Effector CD4-positive, alpha-beta T cell (primary cell): ENCODE measurements at places on chromosomes 7 and 10.
A peak's percentile ranks its signal among the peaks of the same experiment; 100 is the strongest.

DNA sequence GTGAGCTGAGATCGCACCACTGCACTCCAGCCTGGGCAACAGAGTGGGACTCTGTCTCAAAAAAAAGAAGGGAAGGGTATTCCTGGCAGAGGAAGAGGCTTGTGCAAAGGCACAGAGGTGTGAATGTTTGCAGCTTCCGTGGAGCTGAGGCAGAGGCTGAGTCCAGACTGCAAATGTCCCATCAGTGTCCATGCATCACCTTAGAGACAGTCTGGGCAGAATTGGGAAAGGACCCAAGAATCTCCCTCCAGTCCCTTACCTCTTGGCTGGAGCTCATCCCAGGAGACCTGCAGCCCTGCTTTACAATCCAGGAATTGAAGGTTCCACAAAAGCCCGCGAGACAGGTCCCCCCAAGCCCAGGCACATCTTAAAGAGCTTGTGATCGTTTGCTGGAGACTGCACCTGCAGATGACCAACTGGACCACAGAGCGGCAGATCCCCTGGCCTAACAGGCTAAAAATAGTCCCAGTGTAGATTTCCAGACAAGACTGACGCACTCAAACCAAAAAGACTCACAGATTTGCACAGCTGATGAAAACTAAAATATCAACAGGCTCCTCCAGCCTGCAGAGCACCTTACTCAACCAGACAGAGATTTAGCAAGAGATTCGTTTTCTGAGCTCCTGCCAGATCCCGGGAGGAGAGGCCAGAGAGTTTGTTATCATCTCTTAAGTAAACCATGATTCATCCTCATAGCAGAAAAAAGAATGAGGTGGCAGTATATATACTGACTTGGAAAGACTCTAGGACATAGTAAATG lies 22.9 kb upstream of the NANOS1 start:
- DNase-seq: no peak

- DNase-seq: no peak
These were observed 88.4 kb downstream of the CCDC71L start for GRCh38 chr7:106572394-106573124.

DNA sequence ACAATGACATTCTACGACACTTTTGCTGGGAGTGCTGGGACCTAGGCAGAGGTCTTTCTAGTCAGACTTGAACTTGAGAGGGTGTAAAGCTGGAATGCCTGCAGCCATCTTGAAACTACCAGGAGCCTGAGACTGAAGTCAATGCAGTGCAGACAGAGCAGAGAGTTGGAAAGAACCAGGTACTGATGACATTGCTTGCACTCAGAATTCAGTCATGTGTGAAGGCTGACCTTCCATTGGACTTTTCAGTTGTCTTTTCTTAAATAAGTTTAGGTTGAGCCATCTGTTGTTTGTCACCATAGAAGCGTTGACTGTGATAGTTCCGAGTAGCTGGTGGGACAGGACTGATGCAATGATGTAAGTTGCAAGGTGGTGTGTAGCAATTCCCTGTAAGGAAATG lies 3.1 kb upstream of the PLPP4 start:
- no peak for DNase-seq

GRCh38 chr7:21543528-21544302 lies 876 bp downstream of the DNAH11 start:
- no peak for DNase-seq

DNA sequence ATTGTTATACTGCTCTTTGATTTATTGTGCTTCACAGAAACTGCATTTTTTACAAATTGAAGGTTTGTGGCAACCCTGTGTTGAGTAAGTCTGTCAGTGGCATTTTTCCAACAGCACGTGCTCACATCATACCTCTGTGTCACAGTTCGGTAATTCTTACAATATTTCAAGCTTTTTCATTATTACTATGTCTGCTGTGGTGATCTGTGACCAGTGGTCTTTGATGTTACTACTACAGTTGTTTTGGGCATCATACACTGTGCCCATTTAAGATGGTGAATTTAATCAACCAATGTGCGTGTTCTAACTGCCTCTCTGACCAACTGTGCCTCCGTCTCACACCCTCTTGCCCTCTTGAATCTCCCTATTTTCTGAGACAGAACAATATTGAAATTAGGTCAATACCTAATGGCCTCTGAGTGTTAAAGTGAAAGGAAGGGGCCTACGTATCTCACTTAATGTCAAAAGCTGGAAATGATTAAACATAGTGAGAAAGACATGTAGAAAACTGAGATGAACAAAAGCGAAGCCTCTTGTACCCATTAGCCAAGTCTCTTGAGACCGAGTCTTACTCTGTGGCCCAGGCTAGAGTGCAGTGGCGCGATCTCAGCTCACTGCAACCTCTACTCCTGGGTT lies 20.2 kb upstream of the ASL start:
- DNase-seq: no peak

GRCh38 chr7:113890331-113891030 lies 28.3 kb downstream of the PPP1R3A start:
- no peak for DNase-seq

GRCh38 chr10:73408061-73408460 lies 5.8 kb downstream of the ANXA7 start:
- no peak for DNase-seq

GRCh38 chr7:140060788-140061606 lies 1.8 kb downstream of the PARP12 start:
- DNase-seq: no peak

DNA sequence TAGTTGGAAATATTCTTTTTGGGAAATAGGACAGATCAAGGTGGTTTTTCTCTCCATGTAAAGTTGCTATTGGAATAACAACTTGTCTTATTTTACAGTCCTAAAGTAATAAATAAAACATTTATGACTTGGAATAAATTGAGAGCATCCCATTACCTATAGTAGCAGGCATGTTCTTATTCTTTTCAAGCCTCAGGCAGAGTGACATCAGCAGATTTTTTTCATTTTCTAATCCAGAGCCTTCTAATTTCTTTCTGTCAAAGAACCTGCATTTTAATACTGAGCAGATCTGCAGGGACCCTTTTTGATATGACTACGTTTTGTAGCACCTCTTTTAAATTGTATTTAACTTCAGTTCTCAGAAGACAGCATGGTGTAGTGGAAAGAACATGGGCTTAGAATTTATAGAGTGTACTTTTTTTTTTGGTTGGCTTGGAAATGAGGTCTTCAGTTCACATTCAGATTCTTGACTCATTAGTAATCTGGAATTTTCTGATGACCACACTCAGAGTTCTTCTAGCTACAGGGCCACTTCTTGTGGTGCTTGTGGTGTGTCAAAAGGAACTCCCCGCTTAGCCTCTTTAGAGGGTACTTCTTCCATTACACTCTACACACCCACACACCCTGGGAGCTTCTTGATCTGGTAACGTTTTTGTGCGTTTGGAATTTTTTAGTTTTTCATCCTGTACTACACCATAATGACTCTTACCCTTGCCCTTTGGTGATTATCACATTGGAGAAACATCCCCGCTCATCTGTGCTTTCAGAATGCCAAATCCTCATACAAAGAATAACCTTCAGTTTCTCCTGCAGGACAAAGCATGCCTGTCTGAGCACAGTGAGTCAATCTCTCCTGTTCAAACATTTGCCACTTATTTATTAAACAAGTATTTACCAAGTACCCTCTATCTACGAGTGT lies 34.6 kb downstream of the AGK start:
- DNase-seq: no peak

DNA sequence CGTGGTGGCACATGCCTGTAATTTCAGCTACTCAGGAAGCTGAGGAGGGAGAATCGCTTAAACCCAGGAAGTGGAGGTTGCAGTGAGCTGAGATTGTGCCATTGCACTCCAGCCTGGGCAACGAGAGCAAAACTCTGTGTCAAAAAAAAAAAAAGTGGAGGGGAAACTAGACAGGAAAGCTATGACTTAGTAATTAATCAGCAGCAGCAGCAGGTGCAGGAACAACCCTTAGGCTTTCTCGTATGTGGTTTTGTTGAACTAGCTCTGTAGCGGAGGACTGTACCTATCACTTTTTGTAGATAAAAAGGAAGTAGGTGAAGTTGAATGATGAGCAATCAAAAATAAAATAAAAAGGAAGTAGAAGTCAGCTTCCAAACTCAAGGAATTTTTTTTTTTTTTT lies 76.9 kb upstream of the KMT2C start:
- DNase-seq: no peak

DNA sequence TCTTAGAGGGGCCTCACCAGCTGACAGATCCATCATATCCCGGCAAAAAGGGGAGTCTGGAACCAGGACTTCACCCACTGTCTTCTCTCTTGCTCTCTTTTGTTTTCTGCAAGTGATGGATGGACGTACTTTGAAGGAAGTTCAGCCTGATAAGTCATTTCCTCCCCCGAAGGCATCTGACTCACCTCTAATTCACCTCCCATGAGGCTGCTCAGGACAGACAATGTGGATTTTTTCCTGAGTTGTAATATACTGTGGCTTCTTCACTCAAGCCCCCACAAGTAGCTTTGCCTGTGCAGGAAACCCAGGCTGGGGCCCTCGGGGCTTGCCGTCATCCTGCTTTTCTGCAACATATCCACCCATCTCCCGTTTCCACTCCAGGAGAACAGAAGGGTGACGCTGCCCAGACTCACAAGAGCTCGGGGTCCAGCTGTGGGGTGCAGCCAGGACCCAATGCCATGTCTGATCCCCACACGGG lies 70.4 kb downstream of the ASB13 start:
- DNase-seq: no peak

- no peak for DNase-seq
These were observed 57.0 kb downstream of the SHTN1 start for GRCh38 chr10:116947841-116948529.

DNA sequence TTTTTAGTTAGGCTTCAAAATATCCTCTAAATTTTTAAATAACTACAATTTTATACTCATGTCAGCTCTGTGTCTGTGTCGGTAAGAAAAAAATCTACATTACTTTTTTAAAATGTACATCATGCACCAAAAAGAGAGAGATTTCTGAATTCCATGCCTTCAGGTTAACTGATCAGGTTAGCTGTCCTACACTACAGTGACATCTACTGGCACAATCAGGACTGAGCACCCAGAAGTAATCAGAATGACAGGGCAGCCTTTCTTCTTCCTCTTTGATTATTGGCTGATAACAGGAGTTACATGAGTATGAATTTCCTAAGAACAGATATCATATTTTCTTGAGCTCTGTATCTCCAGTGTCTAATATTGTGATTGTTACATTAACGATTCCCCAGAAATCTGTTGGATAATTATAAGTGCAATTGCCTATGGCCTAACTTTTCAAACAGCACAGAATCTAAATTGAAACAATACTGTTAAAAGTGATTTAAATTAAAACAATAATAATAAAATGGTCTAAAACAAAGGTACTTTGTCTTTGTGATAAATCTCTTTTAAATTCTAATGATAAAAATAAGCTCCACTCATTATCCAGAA lies 41.8 kb upstream of the HYCC1 start:
- peak; percentile 39 for DNase-seq

- DNase-seq: no peak
These were observed 683.7 kb downstream of the LRMDA start for GRCh38 chr10:76115131-76115470.

DNA sequence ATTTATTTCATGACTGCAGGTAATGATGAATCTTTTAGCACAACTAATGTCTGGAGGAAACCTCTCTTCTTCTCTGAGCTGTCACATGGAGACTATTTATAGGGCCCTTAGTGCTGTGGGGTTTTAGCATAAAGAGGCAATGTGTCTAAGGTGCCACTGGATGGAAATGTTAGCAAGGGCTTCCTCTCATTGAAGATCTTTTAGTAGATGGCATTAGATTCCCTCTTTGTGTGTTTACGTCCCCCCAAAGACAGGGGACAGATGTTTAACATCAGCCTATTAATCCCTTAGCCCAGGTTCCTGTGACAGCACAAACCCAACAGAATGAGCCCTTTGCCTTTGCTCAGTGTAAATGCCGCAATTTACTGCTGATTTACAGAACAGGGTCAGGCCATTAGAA lies 208.6 kb downstream of the SKAP2 start:
- no peak for DNase-seq

DNA sequence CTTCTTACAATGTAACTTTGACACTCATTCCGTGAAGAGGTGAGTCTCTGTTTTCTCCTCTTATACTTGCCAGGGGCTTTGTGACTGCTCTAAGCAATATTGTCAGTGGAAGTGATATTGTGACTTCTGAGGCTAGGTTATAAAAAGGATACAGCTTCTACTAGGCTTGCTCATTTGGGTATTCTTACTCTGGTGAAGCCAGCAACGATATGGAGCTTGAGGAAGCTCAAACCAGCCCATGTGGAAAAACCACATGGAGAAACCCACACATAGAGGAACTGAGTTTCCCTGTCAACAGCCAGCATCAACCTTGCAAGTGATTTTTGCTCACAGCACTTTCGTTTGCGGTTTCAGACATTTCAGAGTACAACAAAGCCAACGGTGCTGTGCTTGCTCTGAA lies 149.6 kb upstream of the SEMA3E start:
- DNase-seq: no peak

GRCh38 chr10:133537546-133538545 lies 10.7 kb downstream of the CYP2E1 start:
- DNase-seq: no peak

GRCh38 chr10:52517012-52517411 lies 202.9 kb downstream of the DKK1 start:
- no peak for DNase-seq

GRCh38 chr7:128039544-128039953 lies 8.3 kb upstream of the LRRC4 start:
- no peak for DNase-seq

- no peak for DNase-seq
These were observed 82.2 kb upstream of the GPR22 start for GRCh38 chr7:107387573-107388219.

- DNase-seq: no peak
These were observed 1.9 kb downstream of the USP6NL start for GRCh38 chr10:11609492-11610093.

- peak; percentile 66 for DNase-seq
These were observed 70.6 kb upstream of the STARD3NL start for GRCh38 chr7:38107486-38107893.

DNA sequence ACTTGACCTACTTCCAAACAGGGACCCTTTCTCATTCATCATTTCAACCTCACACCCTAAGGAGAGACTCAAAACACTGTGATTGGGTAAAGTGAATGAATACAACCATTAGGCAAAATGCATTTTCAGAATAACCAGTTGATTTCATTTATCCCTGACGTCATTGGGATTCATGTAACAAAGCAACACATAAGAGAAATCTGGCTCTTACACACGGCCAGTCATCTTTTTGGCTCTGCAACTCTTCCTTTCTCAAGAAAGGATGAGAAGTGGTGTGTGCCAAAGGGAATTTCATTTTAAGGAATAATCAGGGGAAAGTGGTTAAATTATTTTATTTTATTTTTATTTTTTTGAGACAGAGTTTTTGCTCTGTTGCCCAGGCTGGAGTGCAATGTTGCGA lies 83.1 kb downstream of the CPVL start:
- no peak for DNase-seq

- DNase-seq: no peak
These were observed 207.6 kb downstream of the FRMD4A start for GRCh38 chr10:14123139-14123538.
